ENCODE measurements at places on chromosomes 1 and 21. TPM values are rescaled to one million over a fixed set of nuclear protein-coding genes. Genes with fewer than 3 reads are reported as not detected.

SELP gene
- polyA plus RNA-seq, result 0.97 TPM

PRAMEF10 gene
- not detected for polyA plus RNA-seq

DFFA gene
- polyA plus RNA-seq, result 14.4 TPM

LCE3E gene
- polyA plus RNA-seq, result not detected

ADGRB2 gene
- 1.4 TPM for polyA plus RNA-seq

HEYL gene
- polyA plus RNA-seq, result 1.2 TPM

DNA sequence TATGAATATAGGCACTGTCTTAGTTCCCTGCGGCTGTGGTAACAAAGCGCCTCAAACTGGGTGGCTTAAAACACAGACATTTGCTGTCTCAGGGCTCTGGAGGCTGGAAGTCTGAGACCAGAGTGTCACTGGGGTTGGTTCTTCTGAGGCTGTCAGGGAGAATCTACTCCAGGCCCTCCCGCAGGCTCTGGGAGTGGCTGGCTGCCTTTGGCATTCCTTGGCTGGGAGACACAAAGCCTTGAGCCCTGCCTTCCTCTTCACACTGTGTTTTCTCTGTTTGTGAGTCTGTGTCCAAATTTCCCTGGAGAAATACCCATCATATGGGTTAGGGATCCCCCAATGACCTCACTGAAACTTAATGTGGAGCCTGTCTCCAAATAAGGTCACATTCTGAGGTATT is 38.5 kb downstream of the B3GALT5 start:
- no peaks in the 10 kb centered on the region for H3K36me3 ChIP-seq
- no peaks in the 10 kb centered on the region for H3K27me3 ChIP-seq
- H3K4me1 ChIP-seq, result no peaks in the 10 kb centered on the region
- no peak overlapping the region for H3K27ac ChIP-seq
- H3K4me3 ChIP-seq, result no peak overlapping the region

- no peaks in the 10 kb centered on the region for H3K4me1 ChIP-seq
- DNase-seq, result no peak
- no peak overlapping the region for H3K27ac ChIP-seq
- no peaks in the 10 kb centered on the region for H3K27me3 ChIP-seq
- H3K36me3 ChIP-seq, result no peaks in the 10 kb centered on the region
- H3K4me3 ChIP-seq, result no peak overlapping the region
Observed at GRCh38 chr1:51600529-51600928, 16.4 kb upstream of the OSBPL9 start.

DNA sequence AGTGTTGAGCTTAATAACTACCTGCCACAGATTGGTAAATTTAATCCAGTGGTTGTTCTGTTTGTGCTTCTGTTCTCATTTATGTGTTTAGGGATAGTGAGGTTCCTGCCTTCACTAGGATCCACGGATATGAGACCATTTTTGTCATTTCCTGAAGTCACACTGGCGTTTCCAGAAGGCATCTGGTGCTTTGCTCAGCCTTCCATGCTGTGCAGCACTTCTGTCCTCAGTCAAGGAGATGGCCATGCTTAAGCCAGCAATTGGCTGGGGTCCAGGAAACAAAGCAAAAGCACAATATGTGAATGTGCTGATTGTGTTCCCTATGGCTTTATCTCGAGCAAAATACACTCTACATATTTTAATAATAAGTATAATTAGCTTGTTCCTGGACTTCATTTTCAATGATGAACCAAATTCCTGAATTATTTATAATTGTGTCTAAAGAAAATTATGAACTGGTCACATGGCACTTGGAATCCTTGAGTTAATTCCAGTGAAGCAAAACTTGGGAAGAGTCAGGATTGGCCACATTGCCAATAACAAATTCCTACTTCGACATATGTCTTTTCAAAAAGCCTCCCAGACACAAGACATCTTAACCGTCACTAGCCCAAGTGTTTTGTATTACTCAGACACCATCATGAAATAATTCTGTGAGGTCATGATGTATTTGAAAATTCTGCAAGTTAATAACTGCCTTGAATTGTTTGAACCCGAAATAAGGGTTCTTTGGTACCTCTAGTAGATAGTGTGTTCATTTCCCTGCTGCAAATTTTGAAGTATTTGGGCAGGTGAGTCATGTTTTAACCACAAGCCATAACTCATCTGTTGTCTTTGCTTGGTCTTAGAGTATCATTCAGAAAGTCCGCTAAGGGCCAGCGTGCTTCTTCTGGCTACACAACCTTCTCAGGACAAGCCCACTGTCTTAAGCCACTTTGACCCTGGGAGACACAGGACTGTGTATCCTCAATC is 412.4 kb downstream of the DISC1 start:
- no peak for DNase-seq
- H3K4me3 ChIP-seq, result no peak overlapping the region
- peaks cover 8% of the 10 kb centered on the region for H3K36me3 ChIP-seq
- no peaks in the 10 kb centered on the region for H3K27me3 ChIP-seq

DNA sequence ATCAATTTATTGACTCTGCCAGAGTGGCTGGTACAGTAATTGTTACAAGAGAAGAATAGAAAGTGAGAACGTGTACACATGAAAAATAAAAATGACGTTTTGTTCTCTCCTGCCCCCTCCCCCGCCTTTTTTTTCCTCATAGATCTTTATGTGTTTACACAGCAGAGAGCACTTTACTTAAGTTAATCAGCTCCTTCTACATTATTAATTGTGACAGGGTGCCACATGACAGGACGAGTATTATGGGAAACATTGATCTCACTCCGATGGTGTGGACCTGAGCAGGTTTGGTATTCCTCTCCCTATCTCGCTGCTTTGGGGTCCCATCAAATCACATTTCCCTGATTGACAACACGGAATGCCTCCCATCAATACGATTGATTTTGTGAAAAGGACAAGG is 285.7 kb downstream of the TM2D1 start:
- no peak overlapping the region for H3K4me3 ChIP-seq
- H3K4me1 ChIP-seq, result no peaks in the 10 kb centered on the region
- H3K36me3 ChIP-seq, result no peaks in the 10 kb centered on the region

- H3K36me3 ChIP-seq, result no peaks in the 10 kb centered on the region
- no peak for DNase-seq
- H3K27ac ChIP-seq, result no peak overlapping the region
- peaks cover 15% of the 10 kb centered on the region for H3K4me1 ChIP-seq
Observed at GRCh38 chr1:51231120-51231519, 5.0 kb upstream of the RNF11 start.

- no peak for DNase-seq
- H3K36me3 ChIP-seq, result no peaks in the 10 kb centered on the region
- peaks cover 31% of the 10 kb centered on the region for H3K4me1 ChIP-seq
Observed at GRCh38 chr1:58780836-58781452, 2.9 kb downstream of the JUN start.

DNA sequence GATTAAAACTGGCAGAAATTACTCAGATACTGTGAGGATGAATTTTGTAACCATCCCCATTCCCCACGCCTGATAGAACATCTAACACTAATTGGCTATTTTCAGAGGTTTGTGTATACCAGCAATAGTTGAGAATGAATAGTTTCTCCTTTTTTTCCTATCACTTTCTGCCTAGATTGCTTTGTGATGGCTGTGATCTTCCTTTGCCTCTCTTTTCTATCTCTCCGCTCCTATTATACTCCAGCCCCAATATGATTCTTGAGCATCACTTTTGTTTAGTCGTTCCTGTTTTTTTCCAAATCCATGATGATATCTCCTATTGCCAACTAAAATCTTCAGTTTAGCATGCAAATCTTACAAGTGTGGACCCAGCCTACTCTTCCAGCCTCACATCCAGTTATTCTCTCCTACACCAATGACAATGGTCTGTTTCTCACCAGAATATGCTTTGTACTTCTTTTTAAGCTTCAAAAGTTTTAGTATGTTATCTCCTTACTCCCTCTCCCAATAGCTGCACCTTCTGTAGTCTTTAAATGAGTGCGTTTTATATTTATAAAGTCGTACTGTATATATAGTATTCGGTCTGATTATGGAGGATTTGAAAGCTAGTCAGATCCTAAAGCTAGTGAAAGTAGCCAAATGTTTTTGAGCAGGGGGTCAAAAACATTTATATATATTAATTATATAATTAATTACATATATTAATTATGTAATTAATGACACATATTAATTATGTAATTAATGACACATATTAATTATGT is 25.2 kb downstream of the MAGI3 start:
- no peaks in the 10 kb centered on the region for H3K4me1 ChIP-seq
- DNase-seq, result no peak
- no peaks in the 10 kb centered on the region for H3K36me3 ChIP-seq
- no peak overlapping the region for H3K4me3 ChIP-seq
- no peaks in the 10 kb centered on the region for H3K27me3 ChIP-seq
- H3K27ac ChIP-seq, result no peak overlapping the region

- no peak overlapping the region for H3K4me3 ChIP-seq
- peaks cover 16% of the 10 kb centered on the region for H3K4me1 ChIP-seq
- H3K36me3 ChIP-seq, result peaks cover 34% of the 10 kb centered on the region
- no peak for DNase-seq
- H3K27ac ChIP-seq, result no peak overlapping the region
- H3K27me3 ChIP-seq, result no peaks in the 10 kb centered on the region
Observed at GRCh38 chr1:11752359-11753088, 9.5 kb upstream of the C1orf167 start.

DNA sequence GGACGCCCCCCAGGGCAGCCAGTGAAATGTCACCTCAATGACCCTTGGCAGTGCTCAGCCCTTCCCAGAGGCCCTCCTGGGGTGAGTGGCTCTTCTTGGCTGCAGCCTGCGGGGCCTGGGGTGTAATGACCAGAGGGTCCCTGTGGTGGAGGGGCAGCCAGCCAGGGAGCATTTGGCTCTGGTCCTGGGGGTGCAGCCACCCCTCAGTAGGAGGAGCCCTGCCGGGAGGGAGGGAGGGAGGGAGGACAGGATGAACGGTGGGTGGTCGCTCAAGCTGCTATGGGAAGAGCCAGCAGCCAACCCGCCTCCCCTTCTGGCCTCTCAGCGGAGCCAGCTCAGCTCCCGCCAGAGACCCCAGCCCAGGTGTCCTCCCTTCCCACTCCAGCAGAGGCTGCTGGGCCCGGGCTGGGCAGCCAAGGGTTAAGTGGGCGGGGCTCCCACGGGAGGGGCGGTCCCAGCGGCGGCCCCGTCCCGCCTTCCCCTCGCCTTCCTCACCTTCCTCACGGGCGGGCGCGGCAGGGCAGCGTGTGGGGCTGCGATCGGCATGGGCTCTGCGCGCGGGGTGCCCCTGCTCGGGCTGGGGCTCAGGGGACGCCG is 9.0 kb upstream of the PLCH2 start:
- no peaks in the 10 kb centered on the region for H3K4me1 ChIP-seq
- H3K4me3 ChIP-seq, result no peak overlapping the region
- H3K27me3 ChIP-seq, result peaks cover 96% of the 10 kb centered on the region
- no peak for DNase-seq

DNA sequence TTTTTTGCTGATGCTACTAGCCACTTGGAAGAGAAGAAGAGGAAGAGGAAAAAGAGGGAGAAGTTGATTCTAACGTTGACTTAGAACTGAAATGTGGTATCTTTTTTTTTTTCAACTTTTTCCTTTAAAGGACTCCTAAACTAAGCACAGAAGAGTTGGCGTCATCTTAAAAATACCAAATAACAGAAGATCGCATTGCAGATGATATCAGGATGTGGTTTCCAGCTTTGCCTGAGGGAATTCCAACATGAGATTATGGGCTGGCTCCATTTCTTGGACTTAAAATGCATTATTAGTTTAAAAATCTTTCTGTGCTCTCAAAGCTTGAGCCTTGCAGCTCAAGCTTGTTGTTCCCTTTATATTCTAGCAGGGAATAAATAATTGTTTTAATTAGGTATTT is 29.8 kb downstream of the WDR3 start:
- H3K4me3 ChIP-seq, result no peak overlapping the region
- peaks cover 89% of the 10 kb centered on the region for H3K36me3 ChIP-seq
- no peaks in the 10 kb centered on the region for H3K27me3 ChIP-seq
- DNase-seq, result no peak
- H3K27ac ChIP-seq, result no peak overlapping the region
- H3K4me1 ChIP-seq, result no peaks in the 10 kb centered on the region

DNA sequence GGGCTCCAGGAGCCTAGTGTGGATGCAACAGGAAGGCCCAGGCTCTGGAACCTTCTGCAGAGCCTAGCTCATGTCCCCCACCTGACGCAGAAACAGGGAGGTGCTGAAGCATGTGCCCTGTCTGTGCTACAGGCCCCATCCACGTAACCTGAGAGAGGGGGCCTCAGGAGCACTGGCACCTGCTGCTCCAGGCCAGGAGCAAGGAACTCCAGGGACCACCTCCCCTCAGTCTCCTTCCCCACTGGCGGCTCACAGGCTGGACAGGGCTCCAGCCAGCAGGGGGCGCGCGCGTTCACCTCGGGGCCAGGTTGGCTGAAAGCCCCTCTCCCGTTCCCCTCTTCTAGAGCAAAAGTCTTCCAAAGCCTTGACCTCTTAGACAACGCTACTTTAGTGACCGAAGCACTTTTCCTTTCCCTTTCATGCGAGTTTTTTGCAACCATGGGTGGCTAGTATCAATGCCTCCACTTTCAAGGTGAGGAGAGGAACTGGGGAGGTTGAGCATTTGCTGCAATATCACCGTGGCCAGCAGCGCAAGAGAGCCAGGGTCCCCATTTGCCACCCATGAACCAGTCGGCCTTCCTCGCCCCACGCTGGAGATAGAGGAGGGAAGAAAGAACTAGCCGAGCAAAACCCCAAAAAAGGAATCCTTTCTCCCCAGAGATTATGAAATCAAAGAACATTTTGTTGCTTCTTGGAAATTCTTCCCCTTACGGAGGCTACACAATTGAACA is 52.4 kb upstream of the GPR157 start:
- peaks cover 12% of the 10 kb centered on the region for H3K4me1 ChIP-seq
- peak overlapping the region; percentile 64 for H3K4me3 ChIP-seq
- H3K27me3 ChIP-seq, result peaks cover 34% of the 10 kb centered on the region
- no peaks in the 10 kb centered on the region for H3K36me3 ChIP-seq

- H3K36me3 ChIP-seq, result no peaks in the 10 kb centered on the region
- no peak overlapping the region for H3K4me3 ChIP-seq
- no peaks in the 10 kb centered on the region for H3K4me1 ChIP-seq
- H3K27me3 ChIP-seq, result no peaks in the 10 kb centered on the region
- DNase-seq, result no peak
Observed at GRCh38 chr1:184930645-184931044, 43.7 kb downstream of the NIBAN1 start.

GRCh38 chr1:35259561-35259960 is 8.9 kb upstream of the ZMYM4 start:
- DNase-seq, result no peak
- no peaks in the 10 kb centered on the region for H3K36me3 ChIP-seq
- H3K27ac ChIP-seq, result no peak overlapping the region
- H3K27me3 ChIP-seq, result no peaks in the 10 kb centered on the region

- H3K4me3 ChIP-seq, result no peak overlapping the region
- H3K27ac ChIP-seq, result no peak overlapping the region
- H3K4me1 ChIP-seq, result no peaks in the 10 kb centered on the region
- no peaks in the 10 kb centered on the region for H3K27me3 ChIP-seq
Observed at GRCh38 chr1:52216907-52217458, 75.1 kb downstream of the ZFYVE9 start.

- H3K36me3 ChIP-seq, result no peaks in the 10 kb centered on the region
- H3K4me3 ChIP-seq, result no peak overlapping the region
- DNase-seq, result no peak
- no peaks in the 10 kb centered on the region for H3K27me3 ChIP-seq
Observed at GRCh38 chr1:17451731-17452130, 12.3 kb upstream of the RCC2 start.

- no peaks in the 10 kb centered on the region for H3K27me3 ChIP-seq
- H3K4me1 ChIP-seq, result no peaks in the 10 kb centered on the region
- no peak for DNase-seq
- no peak overlapping the region for H3K27ac ChIP-seq
- no peak overlapping the region for H3K4me3 ChIP-seq
Observed at GRCh38 chr1:94274561-94274960, 37.2 kb upstream of the ARHGAP29 start.

GRCh38 chr21:42303443-42303842 is 11.8 kb downstream of the TFF3 start:
- no peaks in the 10 kb centered on the region for H3K36me3 ChIP-seq
- H3K27me3 ChIP-seq, result peaks cover 39% of the 10 kb centered on the region
- H3K27ac ChIP-seq, result no peak overlapping the region
- no peak for DNase-seq
- no peak overlapping the region for H3K4me3 ChIP-seq
